PC-3 (cell line): ENCODE measurements at places on chromosomes 7 and 10. TPM values are rescaled to one million over a fixed set of nuclear protein-coding genes. Genes with fewer than 3 reads are reported as not detected.

DNA sequence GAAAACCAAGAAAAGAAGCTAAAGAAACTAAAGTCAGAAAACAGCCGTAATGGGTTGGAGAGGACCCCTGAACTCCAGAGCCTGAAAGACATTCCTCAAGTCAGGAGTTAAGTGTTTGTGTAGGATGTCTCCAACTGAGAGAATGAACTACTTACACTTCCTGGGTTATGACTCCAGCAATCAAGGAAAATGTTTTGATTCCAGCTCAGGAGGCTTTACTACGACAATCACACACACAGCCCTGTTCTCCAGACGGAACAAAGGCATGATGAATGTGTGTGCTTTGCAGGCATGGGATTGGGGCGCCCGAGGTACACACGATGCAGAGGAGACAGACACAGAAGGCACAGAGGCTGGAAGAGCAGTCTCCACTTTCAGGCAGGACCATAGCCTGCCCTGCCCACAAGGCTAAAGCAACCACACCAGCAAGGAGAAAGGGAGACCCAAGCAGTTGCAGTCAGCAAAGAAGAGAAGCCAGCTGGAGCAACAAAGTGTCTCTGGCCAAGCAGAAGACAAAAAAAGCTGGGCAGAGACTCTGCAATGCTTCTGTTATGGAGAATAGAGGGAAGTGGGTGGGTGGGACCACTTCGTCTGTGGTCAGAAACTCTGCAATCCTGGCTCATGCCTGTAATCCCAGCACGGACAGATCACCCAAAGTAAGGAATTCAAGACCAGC is 89.1 kb downstream of the GRB10 start:
- H3K27ac ChIP-seq: no peak overlapping the region
- no peaks in the 10 kb centered on the region for H3K27me3 ChIP-seq
- DNase-seq: no peak

- H3K4me1 ChIP-seq: no peaks in the 10 kb centered on the region
- H3K27ac ChIP-seq: no peak overlapping the region
- no peak for DNase-seq
- no peak overlapping the region for H3K4me3 ChIP-seq
These were observed 136.0 kb downstream of the MGMT start for GRCh38 chr10:129602938-129603535.

DNA sequence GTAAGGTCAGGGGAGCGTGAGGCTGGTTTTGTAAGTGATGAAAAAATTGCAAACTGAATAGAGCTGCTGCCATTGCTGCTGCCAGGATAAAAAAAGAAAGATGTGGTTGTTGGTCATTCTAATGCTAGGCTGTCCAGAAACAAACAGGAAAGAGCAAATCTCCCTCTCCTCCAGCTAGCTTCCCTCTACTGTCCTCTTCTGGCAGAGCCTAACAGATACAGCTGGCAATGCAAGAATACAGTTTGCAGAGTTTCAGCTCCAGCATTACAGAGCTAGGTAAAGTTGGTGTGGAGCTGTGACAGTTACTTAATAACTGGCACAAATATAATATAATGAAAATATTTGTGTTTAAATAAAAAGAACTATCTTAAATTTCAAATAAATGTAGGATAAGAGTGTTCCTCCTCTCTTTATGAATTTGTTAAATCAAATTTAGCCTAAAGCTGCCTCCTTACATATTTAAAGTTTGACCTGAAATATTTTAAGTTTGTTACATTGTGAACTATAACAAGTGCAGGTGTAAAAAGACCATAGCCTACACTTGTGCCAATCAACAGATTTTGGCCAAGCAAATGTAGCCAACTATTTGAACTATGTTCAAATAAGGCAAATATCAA is 407.7 kb downstream of the SH2D4B start:
- no peak for DNase-seq
- no peaks in the 10 kb centered on the region for H3K4me1 ChIP-seq
- H3K27ac ChIP-seq: no peak overlapping the region

GRCh38 chr7:109964780-109965179 is 1126.1 kb upstream of the LRRN3 start:
- DNase-seq: peak; percentile 85
- no peak overlapping the region for H3K4me3 ChIP-seq
- H3K36me3 ChIP-seq: no peaks in the 10 kb centered on the region
- H3K27me3 ChIP-seq: no peaks in the 10 kb centered on the region
- peak overlapping the region; percentile 31; the same call in 1 of the 2 replicates for H3K27ac ChIP-seq

The ITGB8 gene
- total RNA-seq: 13.9 and 14.0 TPM in 2 replicates

The BTBD16 gene
- not detected in 2 replicates for total RNA-seq

GRCh38 chr10:30840395-30841050 is 191.1 kb downstream of the ZNF438 start:
- H3K4me1 ChIP-seq: peaks cover 7% of the 10 kb centered on the region; the same call in 1 of the 2 replicates
- H3K36me3 ChIP-seq: no peaks in the 10 kb centered on the region
- no peaks in the 10 kb centered on the region for H3K27me3 ChIP-seq
- peak; percentile 33 for DNase-seq
- no peak overlapping the region for H3K27ac ChIP-seq

The ADRA2A gene
- total RNA-seq: not detected in 2 replicates

- no peaks in the 10 kb centered on the region for H3K27me3 ChIP-seq
- no peak overlapping the region for H3K27ac ChIP-seq
- H3K4me3 ChIP-seq: no peak overlapping the region
- H3K4me1 ChIP-seq: peaks cover 11% of the 10 kb centered on the region; the same call in 1 of the 2 replicates
These were observed 35.3 kb upstream of the IFRD1 start for GRCh38 chr7:112414855-112415490.

- no peak overlapping the region for H3K27ac ChIP-seq
- H3K27me3 ChIP-seq: no peaks in the 10 kb centered on the region
- 0 out of 2 replicates have a peak, but pooled peaks cover 6% of the 10 kb centered on the region for H3K4me1 ChIP-seq
- no peak for DNase-seq
- no peak overlapping the region for H3K4me3 ChIP-seq
These were observed 325.6 kb upstream of the MAGI2 start for GRCh38 chr7:79778786-79779770.

The PON3 gene
- total RNA-seq: not detected in 2 replicates

GRCh38 chr7:39525926-39526325 is 40.3 kb upstream of the YAE1 start:
- H3K4me3 ChIP-seq: no peak overlapping the region
- no peak overlapping the region for H3K27ac ChIP-seq
- H3K4me1 ChIP-seq: no peaks in the 10 kb centered on the region

The GPAM gene
- total RNA-seq: 5.4 and 6.2 TPM in 2 replicates

- no peak overlapping the region for H3K4me3 ChIP-seq
- H3K27me3 ChIP-seq: no peaks in the 10 kb centered on the region
- no peak overlapping the region for H3K27ac ChIP-seq
- DNase-seq: no peak
- no peaks in the 10 kb centered on the region for H3K4me1 ChIP-seq
- H3K36me3 ChIP-seq: no peaks in the 10 kb centered on the region
These were observed 14.2 kb upstream of the FOXK1 start for GRCh38 chr7:4667776-4668509.

The HMX2 gene
- total RNA-seq: not detected in 2 replicates

GRCh38 chr10:86411281-86411841 is 44.8 kb upstream of the GRID1 start:
- no peaks in the 10 kb centered on the region for H3K27me3 ChIP-seq
- H3K27ac ChIP-seq: no peak overlapping the region
- DNase-seq: no peak
- H3K36me3 ChIP-seq: no peaks in the 10 kb centered on the region

The TMEM178B gene
- total RNA-seq: 0.29 and 0.46 TPM in 2 replicates

GRCh38 chr10:58618158-58618676 is 105.5 kb downstream of the BICC1 start:
- DNase-seq: no peak
- H3K4me1 ChIP-seq: no peaks in the 10 kb centered on the region
- H3K27ac ChIP-seq: no peak overlapping the region

The EPO gene
- total RNA-seq: not detected in 2 replicates

The COMMD3 gene
- 86.4 and 86.6 TPM in 2 replicates for total RNA-seq

DNA sequence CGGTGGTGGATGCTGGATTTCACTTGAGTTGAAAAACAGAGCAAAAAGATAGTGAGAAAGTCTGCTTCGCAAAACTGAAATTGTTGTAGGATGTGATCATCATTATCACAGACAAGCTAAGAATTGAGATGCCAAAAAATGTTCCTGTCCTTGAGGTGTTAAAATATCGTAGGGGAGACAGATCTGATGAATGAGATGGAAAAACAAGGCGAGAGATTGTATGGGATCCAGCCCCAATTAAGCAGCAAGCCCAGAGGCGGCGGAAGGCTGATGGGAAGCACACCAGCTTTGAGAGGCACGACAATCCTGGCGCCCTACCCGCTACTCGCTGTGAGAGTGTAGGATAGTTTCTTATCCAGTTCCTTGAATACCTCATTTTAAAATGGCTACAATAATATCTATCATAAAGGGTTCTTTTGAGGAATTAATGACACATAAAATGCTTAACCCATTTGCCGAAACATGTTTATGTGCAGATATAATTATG is 131.1 kb upstream of the PTN start:
- H3K4me3 ChIP-seq: no peak overlapping the region
- H3K27me3 ChIP-seq: peaks cover 18% of the 10 kb centered on the region; the same call in 1 of the 2 replicates
- DNase-seq: no peak
- no peaks in the 10 kb centered on the region for H3K36me3 ChIP-seq
- no peaks in the 10 kb centered on the region for H3K4me1 ChIP-seq

DNA sequence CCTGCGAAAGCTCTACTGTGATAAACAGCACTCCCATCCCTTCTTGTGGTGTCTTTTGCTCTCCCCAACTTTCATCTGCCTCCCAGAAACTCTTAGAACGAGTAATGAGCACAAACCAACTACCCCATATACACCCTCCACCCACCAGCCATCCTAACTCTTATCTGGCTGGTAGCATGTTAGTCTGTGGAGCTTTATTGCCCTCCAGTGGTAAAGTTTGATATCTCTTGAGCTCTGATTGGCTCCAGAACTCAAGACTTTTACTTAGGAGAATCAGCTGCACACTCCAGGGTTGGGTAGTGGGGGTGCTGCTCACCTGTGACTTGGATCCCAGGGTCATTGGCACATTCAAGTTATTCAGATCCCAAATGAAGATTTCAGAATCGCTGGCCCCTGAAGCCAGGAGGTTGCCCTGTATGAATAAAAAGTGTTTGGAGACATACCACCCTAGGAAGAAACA is 10.9 kb downstream of the SEC31B start:
- peaks cover 5% of the 10 kb centered on the region; the same call in 1 of the 2 replicates for H3K4me1 ChIP-seq
- H3K27me3 ChIP-seq: no peaks in the 10 kb centered on the region

The PDE6C gene
- total RNA-seq: not detected in 2 replicates

The FAM20C gene
- total RNA-seq: 87.9 and 119 TPM in 2 replicates

GRCh38 chr7:115346685-115347084 is 424.8 kb downstream of the MDFIC start:
- peak; percentile 29 for DNase-seq
- peaks cover 14% of the 10 kb centered on the region; the same call in 1 of the 2 replicates for H3K4me1 ChIP-seq
- H3K27me3 ChIP-seq: no peaks in the 10 kb centered on the region
- no peaks in the 10 kb centered on the region for H3K36me3 ChIP-seq
- no peak overlapping the region for H3K4me3 ChIP-seq
- H3K27ac ChIP-seq: no peak overlapping the region

GRCh38 chr10:131177431-131178327 is 133.8 kb downstream of the TCERG1L start:
- no peak overlapping the region for H3K4me3 ChIP-seq
- no peaks in the 10 kb centered on the region for H3K36me3 ChIP-seq
- H3K27me3 ChIP-seq: no peaks in the 10 kb centered on the region
- no peak for DNase-seq
